SHP77 treated with DMSO at 0.1 percent for 48 hours (cell line): ENCODE measurements at places on chromosomes 4 and X.
A peak's percentile ranks its signal among the peaks of the same experiment; 100 is the strongest.

DNA sequence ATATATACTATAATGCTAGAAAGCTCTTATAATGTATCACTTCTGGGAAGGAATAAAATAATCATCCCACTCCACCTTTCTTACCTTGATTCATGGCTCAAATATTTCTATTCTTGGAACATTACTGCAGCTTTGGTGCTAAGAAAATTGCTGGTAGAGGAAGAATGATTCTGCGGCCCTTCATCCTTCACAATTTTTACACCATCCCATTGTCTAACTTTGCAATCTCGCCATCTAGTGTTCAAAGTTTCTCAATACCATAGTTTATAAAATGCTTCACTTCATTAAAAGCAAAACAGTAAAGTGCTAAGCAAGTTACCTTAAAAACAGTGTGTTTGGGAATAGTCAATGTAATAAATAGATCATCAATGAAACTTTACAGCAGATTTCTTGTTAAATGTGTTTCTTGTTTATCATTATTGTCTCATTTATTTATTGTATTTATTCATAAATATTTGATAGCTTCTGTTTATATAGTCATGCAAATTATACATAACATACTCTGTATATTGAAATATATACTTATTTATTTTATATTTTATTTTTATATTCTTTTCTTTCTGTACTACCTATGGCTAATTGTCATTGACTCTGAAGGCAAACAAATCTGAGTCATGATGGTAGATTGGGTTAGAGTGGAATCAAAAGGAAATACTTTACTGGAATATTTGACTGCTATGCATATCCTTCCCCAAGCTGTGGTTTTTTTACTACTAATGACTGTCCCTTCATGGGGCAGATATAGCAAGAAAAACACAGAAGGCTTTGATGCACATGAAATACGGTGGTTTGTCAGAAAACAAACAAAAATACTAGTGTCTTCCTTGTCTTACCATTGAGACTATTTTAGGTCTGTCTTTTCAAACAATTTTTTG, 390.7 kb downstream of the MAPK10 start:
- peak; percentile 19 for DNase-seq

GRCh38 chr4:155703486-155704247, 37.0 kb downstream of the GUCY1A1 start:
- no peak for DNase-seq

DNA sequence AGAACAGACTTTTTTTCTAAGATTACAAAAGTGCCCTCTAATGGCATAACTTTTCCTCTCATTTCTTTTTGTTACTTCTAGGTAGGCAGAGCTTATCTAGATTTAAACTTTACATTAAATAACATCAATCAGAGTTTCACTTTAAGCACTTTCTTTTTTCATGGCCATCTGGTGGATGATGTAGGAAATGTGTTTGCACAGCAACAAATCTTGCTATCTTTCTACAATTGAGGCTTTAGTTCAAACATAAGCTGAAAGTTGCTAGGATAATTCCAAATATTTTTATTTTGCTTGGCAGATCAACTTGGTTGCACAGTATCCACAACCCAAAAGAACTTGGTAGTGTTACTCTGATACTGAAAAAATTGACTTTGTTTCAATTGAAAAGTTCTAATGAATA, 22.0 kb downstream of the NDNF start:
- no peak for DNase-seq

GRCh38 chr4:139720806-139721205, 55.2 kb downstream of the MGST2 start:
- no peak for DNase-seq

- no peak for DNase-seq
These were observed 180.8 kb upstream of the BCOR start for GRCh38 chrX:40278340-40279090.

DNA sequence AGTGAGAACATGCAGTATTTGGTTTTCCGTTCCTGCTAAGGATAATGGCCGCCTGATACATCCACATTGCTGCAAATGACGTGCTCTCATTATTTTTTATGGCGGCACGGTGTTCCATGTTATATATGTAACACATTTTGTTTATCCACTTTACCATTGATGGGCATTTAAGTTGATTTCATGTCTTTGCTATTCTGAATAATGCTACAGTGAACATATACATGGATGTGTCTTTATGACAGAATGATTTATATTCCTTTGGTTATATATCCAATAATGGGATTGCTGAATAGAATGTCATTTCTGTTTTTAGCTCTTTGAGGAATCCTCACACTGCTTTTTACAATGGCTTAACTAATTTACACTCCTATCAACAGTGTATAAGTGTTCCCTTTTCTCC, 1223.2 kb downstream of the RAPGEF2 start:
- no peak for DNase-seq

- no peak for DNase-seq
These were observed 177.4 kb upstream of the PPP1R2C start for GRCh38 chrX:42955349-42955748.

DNA sequence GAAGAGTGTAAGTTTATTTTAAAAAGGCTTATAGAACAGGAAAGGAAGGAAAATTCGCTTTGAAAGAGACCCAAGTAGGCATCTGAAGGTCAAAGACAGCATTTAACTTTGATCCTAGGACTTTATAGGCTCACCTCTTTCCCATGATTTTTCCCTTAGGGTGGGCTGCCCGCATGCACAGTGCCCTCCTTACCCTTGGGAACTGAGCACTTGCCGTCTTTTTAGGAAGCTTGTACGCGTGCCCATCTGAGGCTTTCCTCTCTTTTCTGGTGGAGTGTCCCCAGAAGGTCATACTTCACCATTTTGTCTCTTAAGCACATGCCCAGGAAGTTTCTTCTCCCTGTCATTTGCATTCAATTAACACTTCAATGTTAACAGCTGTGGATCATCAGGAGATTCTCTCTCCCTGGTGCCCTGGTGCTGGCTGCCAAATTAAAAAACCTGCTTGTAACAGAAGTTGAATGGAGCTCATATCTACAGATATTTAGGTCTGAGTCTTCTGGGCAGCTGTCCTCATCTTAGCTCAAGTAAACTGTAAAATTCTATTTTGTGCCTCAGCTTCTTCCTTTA, 38.4 kb upstream of the IL9R start:
- DNase-seq: no peak

- no peak for DNase-seq
These were observed 28.2 kb downstream of the CENPU start for GRCh38 chr4:184705692-184706091.

- DNase-seq: no peak
These were observed 597.2 kb downstream of the GALNTL6 start for GRCh38 chr4:172410363-172410762.

GRCh38 chrX:153560000-153560399, 38.9 kb downstream of the CCNQ start:
- DNase-seq: no peak

GRCh38 chr4:10664408-10664807, 20.2 kb downstream of the CLNK start:
- DNase-seq: no peak

DNA sequence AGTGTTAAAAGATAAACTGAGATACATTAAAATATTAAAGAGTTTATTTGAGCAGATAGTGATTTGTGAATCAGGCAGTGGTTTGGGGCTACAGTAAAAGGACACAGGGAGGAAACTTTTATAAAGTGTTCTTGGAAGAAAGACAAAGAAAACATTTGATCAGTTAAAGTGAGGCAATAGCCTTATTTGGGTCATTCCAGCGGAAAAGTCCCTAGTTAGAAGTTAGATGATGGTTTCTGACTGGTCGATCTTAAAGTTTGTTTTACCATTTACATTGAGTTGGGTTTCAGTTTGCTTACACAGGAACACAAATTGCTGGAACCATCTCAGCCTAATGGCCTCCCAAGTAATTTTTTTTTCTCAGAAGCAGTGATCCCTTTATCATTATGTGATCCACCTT, 69.7 kb downstream of the PPP1R2C start:
- DNase-seq: no peak

GRCh38 chr4:136156947-136157346, 1375.3 kb downstream of the PCDH18 start:
- no peak for DNase-seq

GRCh38 chr4:3494462-3494871, 31.4 kb downstream of the DOK7 start:
- no peak for DNase-seq

DNA sequence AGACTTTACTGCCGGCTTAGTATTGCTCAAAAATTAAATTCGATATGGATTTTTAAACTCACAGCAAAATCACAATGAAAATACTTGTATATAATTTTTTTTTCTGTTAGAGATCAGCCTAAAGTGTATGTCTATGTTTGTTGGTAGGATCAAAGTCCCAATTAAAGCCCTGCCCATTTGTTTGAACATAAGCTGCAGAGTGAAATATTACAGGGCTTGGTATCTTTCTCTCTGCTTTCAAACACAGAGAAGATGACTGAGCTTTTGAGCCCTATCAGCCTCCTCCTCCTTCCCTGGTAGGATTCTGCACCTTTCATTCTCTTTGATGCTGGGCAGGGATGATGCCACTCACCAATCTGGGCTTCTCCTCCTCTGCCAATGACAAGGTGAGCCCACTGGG, 345.4 kb downstream of the PPP1R2C start:
- DNase-seq: no peak

- DNase-seq: no peak
These were observed 74.7 kb downstream of the HCCS start for GRCh38 chrX:11185861-11186260.

DNA sequence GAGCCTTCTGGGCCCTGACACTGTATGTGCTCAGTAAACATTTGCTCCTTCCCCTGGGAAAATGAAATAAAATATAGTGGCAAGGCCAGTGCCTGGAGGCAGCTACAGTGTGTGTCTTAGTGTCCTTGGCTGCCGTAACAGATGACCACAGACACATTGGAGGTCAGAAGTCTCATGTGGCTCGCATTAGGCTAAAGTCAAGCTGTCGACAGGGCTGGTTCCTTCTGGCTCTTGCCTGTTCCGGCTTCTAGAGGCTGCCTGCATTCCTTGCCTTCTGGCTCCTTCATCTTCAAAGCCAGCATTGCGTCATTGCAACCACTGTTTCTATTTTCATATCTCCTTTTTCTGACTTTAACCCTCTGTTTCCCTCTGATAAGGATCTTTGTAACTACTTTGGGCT, 83.6 kb upstream of the STX18 start:
- no peak for DNase-seq

- DNase-seq: no peak
These were observed 115.7 kb upstream of the LSM6 start for GRCh38 chr4:146059865-146060264.

GRCh38 chrX:13376857-13377549, 57.1 kb upstream of the ATXN3L start:
- peak; percentile 15 for DNase-seq

DNA sequence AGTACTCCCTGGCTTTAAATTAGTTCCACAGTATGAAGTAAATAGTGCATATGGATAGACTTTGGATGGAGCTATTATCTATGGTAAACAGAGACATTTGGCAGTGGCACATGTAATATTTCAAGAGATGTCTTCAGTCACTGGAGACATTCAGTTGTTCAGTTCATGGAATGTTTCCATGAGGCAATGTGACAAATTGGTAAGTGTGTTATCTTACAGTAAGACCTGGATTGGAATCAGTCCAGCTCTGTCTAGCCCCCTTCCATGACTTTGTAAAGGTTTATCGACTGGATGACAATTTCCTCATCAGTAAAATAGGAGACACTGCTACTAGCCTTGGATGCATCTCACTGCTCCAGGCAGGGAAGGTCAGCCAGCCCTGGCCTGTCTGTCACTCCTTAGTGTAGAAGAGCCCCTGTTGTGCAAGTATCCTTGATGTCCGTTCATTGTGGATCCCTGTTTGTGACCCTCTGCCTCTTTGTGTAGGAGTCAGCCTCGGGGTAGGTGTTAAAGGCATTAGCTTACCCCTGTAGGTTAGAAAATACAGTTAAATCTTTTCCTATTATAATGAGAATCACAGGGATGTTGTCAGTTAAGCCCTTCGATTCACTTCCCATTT, 335.9 kb downstream of the ANK2 start:
- no peak for DNase-seq

GRCh38 chrX:32894679-32895078, 316.7 kb downstream of the DMD start:
- no peak for DNase-seq

- DNase-seq: no peak
These were observed 103.3 kb upstream of the PCDH18 start for GRCh38 chr4:137635601-137636000.

DNA sequence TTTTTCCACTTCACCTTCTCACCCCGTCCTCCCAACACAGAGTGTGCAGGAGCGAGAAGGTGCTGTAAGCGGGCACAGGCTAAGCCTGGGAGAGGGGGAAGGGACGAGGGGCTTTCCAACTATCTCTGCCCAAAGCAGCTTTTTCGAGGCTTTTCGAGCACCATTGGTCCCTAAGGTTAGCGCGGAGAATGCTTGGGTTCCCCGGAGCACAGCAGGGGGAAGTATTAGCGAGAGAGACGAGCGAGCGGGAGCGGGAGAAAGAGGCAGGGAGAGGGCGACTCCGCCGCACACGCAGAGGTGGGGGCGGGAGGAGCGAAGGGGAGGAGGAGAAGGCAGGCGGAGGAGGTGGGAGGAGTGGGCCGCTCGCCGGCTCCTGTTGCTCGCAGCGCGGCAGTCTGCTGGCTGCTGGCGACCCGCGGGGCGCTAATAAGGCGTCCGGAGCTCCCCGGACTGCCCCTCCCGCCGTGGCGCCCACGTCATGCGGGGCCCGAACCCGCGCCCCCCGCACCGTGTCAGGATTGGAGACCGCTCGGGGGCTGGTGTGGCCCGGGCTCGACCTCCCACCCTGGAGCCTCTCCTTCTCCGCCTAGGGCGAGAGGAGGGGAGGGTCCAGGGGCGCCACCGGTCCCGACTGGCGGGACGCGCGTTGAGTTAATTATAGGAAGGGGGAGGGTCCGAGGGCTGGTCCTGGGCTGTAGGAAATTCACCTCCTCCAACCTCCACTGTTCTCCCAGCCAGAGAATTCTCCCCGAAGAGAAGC, at the start of gene ADAMTS3:
Gene ADAMTS3 (minus strand): TSS at position 263 of the 760 bp plus-strand sequence. CDS start 459 bp downstream, outside the sequence.
- no peak for DNase-seq

- peak; percentile 40 for DNase-seq
These were observed 94.7 kb upstream of the CXXC4 start for GRCh38 chr4:104589264-104589868.

GRCh38 chr4:73729534-73730165, 10.7 kb upstream of the CXCL8 start:
- DNase-seq: peak; percentile 59

DNA sequence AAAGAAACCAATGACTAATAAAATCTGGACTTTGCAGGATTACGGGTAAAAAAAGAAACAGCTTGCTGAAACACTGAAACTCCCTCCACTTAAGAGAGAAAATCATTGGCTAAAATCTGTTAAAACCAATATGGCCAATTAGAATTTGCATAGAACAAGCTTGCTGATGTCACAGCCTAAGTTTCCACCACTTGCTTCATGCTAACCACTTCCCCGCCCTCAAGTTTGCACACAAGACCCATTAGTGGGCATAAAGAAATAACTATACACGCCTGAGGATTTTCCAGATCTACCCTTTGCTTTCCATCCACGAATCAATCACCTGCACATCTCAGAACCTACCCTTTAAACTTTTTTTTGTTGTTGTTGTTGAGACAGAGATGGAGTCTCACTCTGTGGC, 42.7 kb upstream of the PHEX start:
- DNase-seq: no peak

DNA sequence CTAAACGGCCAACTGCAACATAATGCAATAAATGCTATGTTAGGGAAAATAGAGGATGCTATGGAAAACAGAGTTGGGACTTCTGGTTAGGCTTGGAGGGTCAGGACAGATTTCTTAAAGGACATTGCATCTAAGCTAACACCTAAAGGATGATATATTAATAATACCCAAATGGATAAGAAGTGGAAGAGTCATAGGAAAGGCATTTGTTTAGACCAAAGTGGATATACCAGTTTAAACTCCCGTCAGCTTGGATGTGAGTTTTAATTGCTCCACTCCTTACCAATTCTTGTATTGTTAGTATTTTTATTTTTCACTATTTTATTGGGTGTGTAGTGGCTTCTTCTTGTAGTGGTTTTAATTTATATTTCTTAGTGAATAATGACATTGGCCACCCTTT, 93.9 kb downstream of the PTPN13 start:
- DNase-seq: no peak
